ENCODE measurements at places on chromosomes 16 and 17.

GRCh38 chr16:11253009-11253994 lies 2.7 kb downstream of the SOCS1 start:
- peaks cover 19% of the 10 kb centered on the region for H3K4me1 ChIP-seq
- peak; percentile 73 for DNase-seq
- peak overlapping the region; percentile 29 for H3K27ac ChIP-seq
- no peaks in the 10 kb centered on the region for H3K27me3 ChIP-seq

- H3K4me3 ChIP-seq, result no peak overlapping the region
- DNase-seq, result no peak
- peaks cover 37% of the 10 kb centered on the region for H3K4me1 ChIP-seq
Observed at GRCh38 chr17:77456271-77456950, 315.6 kb downstream of the SEC14L1 start.

- no peak overlapping the region for H3K27ac ChIP-seq
- H3K4me1 ChIP-seq, result no peaks in the 10 kb centered on the region
- DNase-seq, result peak; percentile 36
- H3K4me3 ChIP-seq, result no peak overlapping the region
- no peaks in the 10 kb centered on the region for H3K27me3 ChIP-seq
- no peaks in the 10 kb centered on the region for H3K36me3 ChIP-seq
Observed at GRCh38 chr17:2957631-2958286, 105.6 kb downstream of the OR1D5 start.

DNA sequence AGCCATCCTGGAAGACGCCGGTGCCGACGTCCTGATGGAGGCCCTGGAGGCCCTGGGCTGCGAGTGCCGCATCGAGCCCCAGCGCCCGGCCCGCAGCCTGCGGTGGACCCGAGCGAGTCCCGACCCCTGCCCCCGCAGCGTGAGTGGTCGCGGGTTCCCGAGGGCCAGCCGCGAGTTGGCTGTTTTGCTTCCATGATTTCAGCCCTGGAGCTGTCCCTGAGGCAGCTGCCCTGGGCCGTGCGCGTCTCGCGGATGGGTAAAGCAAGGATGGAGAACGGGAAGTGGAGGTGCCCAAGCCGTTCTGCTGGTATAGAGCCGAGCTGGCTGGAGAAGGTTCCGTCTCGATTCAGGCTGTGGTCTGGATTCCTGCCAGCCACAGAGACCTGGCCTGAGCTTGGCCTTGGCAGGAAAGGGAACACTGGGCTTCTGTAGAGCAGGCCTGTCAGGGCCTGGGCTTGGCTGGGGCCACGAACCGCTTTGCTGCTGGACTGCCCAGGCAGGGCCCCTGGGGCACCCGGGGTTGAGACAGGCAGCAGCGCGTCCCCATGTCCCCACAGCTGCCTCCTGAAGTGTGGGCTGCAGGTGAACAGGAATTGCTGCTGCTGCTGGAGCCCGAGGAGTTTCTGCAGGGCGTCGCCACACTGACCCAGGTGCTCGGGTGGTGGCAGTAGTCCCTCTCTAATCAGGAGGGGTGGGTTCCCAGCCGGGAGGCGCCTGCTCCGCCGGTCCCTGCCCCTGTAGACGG lies 941 bp upstream of the MRPS34 start:
- peak overlapping the region; percentile 69 for H3K4me3 ChIP-seq
- H3K36me3 ChIP-seq, result peaks cover 26% of the 10 kb centered on the region

DNA sequence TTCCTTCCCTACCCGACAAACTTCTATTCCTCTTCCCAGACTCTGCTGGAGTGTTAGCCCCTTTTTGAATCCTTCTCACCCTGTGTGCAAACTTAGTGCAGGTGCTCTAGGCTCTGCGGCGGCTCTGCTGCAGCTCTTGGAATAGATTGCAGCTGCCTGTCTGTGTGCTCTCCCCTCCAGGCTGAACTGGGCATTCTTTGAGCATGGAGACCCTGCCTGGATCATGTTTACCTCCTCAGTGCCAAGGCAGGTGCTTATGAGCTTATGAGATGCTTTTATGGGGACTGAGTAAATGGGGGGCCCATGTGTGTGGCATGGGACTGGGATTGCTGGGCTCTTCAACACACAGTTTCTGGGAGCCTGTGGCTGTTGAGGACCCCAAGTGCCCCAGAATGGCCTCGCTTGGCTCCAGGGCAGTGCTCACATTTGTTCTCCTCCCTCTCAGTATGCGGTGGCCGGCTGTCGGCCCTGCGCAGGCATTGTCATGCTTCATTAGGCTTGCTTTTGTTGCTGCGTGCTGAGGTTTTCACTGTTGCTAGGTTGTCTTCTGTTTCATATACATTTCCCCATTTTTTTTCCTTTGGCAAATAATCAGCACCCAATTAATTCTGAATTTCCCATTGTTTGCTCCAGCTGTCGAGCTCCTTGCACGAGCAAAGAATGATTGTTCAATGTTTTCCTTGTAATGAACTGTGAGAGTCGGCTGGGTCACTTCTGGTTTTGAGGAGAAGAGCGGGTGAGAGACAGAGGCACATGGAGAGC lies 185.5 kb upstream of the NLRP1 start:
- peak; percentile 38 for DNase-seq
- H3K4me3 ChIP-seq, result no peak overlapping the region
- H3K4me1 ChIP-seq, result no peaks in the 10 kb centered on the region

GRCh38 chr17:17058304-17058703 lies 16.0 kb downstream of the MPRIP start:
- peaks cover 18% of the 10 kb centered on the region for H3K4me1 ChIP-seq
- no peak overlapping the region for H3K4me3 ChIP-seq
- no peak for DNase-seq
- H3K27me3 ChIP-seq, result no peaks in the 10 kb centered on the region
- H3K36me3 ChIP-seq, result peaks cover 9% of the 10 kb centered on the region
- no peak overlapping the region for H3K27ac ChIP-seq

DNA sequence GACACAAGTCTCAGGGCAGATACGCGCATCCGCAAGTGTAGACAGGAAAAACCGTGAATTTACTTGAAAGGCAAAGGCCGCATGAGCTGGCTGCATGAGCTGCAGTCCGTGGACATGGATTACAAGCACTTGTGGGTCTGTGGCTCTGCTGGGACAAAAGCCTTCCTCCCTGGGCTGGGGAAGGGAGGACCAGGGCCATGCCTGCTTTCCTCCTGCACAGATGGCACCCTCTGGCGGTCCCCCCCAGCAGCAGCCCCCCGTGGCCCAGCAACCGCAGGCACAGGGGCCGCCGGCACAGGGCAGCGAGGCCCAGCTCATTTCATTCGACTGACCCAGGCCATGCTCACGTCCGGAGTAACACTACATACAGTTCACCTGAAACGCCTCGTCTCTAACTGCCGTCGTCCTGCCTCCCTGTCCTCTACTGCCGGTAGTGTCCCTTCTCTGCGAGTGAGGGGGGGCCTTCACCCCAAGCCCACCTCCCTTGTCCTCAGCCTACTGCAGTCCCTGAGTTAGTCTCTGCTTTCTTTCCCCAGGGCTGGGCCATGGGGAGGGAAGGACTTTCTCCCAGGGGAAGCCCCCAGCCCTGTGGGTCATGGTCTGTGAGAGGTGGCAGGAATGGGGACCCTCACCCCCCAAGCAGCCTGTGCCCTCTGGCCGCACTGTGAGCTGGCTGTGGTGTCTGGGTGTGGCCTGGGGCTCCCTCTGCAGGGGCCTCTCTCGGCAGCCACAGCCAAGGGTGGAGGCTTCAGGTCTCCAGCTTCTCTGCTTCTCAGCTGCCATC lies 1.7 kb upstream of the MRPL12 start:
- H3K27me3 ChIP-seq, result no peaks in the 10 kb centered on the region
- H3K36me3 ChIP-seq, result peaks cover 37% of the 10 kb centered on the region
- H3K4me1 ChIP-seq, result peaks cover 17% of the 10 kb centered on the region
- DNase-seq, result no peak

DNA sequence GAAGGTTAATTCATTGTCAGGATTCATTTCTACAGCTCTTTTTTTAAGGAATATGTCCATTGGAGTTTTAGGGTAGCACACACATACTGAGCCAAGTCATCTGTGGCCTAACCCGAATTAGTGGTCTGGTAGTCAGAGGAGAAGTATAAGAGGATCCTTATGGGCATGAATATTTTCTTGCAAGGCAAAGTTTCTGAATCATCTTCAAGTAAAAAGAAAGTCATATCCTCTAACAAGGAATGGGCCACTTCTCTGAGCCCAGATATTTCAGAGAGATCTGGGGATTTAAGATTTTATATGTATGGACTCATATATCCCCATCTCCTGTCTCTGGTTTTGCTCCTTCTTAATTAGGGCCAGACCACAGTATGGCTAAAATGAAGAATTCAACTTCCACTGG lies 99.2 kb upstream of the CDH8 start:
- DNase-seq, result peak; percentile 10
- no peak overlapping the region for H3K4me3 ChIP-seq
- no peaks in the 10 kb centered on the region for H3K27me3 ChIP-seq
- no peaks in the 10 kb centered on the region for H3K4me1 ChIP-seq
